ENCODE measurements at places on chromosomes 1 and 21.

DNA sequence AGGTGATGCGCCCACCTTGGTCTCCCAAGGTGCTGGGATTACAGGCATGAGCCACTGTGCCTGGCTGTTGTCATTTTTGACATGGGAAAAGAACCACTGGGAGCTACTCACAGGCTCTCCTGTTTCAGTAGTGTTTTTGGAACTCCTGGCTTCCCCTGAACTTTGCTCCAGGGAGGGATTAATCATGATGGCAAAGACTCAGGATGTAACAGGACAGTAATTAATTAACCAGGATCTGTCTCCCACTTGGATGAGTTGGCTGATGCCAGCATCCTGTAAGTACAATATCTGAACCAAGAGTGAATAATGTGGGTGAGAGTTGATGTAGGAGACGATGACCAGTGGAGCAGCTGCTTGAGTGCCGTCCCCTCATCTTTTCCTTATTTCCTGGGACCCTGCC is 4.9 kb downstream of the SFT2D2 start:
- DNase-seq, result no peak

- no peak for DNase-seq
Observed at GRCh38 chr1:118934706-118935105, 53.4 kb downstream of the TBX15 start.

GRCh38 chr1:51514733-51515132 is 4.3 kb downstream of the EPS15 start:
- no peak for DNase-seq

DNA sequence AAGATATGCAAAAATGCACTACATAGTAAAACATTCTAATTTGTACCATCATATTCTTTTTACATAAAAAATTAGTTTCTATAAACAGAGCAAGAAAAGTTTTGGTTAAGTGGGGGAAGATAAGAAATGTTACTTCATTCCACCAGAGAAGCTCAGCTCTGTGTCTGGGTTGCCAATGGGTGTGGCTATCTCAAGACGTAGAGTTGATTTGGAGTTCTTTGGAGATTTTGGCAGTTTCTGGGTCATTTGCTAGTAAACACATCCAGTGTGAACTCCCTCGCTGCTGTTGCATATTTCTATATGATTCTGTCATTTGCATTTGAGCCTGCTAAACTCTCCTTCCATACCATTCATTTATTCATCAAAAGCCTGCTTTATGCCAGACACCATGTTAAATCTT is 7.2 kb downstream of the RGL1 start:
- DNase-seq, result no peak

DNA sequence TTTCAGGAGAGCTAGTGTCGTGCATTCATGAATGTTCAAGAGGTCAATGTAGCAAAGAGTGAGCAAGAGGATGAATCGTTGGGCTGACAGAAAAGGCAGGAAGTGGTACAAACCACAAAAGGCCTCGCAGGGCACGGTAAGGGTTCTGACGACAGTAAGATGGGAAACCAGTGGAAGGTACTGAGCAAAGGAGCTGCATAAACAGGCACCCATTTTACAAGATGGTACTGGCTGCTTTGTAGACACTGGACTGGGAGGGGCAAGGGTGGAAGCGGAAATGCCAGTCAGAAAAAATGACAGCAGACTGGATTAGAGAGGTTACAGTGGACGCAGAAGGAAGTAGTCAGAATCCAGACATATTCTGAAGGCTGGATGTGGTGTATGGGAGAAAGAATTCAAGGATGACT is 123.5 kb downstream of the PTPN14 start:
- DNase-seq, result no peak

GRCh38 chr1:234231893-234232276 is 141.4 kb upstream of the COA6 start:
- DNase-seq, result no peak

- no peak for DNase-seq
Observed at GRCh38 chr1:203564024-203564423, 62.6 kb upstream of the ATP2B4 start.

- DNase-seq, result no peak
Observed at GRCh38 chr1:115373305-115373704, 35.3 kb upstream of the NGF start.

GRCh38 chr1:197184190-197184589 is 37.7 kb upstream of the ASPM start:
- no peak for DNase-seq

DNA sequence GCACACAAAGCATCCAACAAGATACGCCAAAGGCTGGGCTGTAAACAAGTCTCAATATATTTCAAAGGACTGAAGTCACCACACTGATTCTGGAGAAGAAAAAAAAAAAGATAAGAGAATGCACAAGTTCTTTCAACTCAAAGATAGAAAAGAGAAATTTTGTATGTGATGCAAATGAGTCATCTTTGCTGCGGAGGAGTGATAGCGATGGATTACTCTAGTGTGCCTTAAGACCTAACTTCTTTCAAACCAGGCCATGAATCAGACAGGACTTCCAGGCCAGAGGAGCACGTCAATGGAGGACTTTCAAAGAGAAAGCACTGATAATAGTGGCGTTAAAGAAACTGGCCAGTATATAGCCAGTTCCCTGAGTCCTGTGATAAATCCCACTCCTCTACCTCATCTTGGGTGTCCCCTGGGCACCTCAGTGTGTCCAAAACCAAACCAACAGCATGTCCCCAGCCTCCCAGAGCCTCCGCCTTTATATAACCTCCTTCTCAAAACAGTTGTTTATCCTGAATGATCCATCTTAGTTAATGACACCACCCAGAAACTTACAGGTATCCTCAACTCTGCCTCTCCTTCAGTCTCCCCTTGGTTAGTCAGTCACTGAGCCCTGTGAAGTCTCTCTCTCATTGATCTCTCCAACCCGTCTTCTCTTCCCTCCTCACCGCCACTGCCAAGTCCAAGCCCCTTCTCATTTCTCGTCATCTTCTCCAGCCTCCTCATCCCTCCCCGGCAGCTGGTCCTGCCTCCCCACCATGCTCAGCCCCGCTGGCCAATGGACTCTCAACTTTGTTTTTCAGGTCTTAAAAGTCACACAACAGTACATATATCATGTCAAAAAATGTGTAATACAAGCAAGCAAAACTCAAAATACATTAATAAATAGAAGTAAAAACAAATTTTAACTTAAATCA is 47.2 kb upstream of the IFFO2 start:
- no peak for DNase-seq

DNA sequence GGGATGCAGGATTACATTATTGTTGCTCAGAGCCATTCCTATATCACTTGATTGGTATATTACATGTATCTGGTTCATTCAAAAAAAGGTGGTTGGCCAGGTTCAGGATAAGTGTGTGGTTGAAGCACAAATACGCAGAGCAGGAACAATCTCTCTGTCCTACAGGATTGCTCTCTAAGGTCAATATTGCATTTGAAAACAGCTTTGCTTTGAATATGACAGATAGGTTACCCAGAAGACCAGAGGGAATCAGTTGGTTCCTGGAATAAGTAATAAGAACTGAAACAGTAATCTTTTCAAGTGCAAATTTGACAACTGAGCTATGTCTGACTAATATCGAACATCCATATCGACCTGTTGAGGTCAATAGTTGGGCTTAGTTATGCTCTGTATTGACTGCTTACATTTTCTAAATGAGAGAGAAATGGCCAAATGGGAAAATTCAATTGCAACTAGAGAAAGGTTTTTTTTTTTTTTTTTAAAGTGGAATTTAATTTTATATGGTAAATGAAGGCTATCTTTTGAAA is 176.8 kb downstream of the ATP6V1G3 start:
- no peak for DNase-seq

DNA sequence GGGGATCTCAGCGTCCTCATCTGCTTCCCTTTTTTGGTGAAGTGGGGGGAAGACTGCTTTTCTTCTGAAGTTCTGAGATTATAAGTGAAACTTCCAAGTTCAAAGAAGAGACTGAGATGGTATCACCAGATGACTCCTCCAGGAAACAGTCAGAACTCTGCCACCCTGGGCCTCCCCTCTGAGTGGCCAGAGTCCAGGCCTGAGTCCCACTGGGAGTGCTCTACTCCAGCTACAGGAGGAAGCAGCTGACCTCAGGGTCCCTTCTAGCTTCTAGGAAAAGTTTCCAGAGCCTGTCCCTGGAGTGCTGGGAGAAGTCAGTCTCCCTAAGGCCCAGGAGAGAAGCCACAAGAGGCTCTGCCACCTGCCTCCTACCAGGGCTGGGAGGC is 104.7 kb downstream of the CASZ1 start:
- no peak for DNase-seq

DNA sequence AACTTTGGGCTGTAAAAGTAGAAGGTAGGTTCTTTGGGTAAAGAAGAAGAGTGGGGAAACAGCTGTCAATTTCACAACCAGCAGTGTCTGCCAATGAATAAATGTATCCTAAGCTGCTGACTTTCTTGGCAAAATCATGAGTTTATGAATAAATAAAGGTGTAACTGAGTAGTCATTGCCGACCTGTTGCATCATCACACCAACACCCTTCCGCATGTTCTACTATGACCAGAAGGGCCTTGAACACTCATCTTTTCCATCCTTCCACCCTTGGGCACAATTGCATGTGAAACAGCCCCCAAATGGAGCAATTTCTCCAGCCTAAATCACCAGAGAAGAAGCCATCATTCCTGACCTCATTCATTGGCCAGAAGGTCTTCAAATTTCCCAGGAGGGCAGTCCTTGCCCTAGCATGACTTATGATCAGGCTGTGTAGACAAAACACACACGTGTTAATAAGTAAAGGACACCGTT is 31.2 kb upstream of the QSOX1 start:
- no peak for DNase-seq

- DNase-seq, result no peak
Observed at GRCh38 chr1:156004843-156005584, 15.7 kb downstream of the SSR2 start.

DNA sequence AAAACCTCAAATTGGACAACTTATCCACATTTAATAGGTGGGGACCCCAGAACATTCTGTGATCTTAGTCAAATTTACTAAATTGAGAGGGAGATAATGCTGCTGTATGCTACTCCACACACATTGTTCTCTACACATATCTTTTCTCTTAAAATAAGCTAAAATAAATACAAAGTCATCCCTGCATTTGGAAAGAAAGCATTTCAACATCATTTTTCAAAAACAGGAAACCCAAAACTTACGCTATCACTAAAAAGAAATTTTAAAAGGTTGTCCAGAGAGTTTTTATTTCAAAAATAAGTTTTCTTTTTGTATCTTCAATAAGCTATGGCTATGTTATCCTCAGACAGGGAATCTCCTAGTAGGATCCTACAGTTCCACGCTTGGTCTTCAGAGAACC is 19.5 kb upstream of the OR6N2 start:
- DNase-seq, result no peak

DNA sequence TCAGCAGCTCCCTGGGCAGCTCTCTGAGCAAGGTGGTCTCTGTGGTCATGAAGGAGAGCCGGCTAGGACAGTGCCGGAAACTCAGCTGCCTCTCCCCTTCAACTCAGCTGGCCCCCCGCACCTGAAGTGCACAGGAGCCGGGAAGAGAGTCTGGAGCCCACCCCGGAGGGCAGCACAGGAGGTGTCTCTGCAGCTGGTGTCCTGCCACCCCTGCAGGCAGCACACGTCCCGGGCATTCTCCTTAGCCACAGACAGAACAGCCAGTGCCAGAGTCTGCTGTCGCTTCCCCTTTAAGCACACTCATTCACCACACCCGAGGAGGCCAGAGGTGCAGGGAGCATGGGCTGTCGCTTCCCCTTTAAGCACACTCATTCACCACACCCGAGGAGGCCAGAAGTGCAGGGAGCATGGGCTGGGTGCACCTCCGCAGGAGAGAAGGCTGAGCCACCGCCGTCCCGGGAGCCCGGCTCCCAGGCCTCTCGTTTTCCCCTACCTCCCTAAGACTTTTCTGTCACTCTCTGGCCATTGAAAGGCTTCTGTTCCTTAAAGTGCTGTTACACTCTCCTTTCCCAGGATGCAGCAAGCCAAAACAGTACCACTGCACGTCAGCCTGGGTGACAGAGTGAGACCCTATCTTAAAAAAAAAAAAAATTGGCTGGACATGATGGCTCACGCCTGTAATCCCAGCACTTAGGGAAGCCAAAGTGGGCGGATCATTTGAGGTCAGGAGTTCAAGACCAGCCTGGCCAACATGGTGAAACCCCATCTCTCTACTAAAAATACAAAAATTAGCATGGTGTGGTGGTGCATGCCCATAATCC is 16.9 kb upstream of the SAMD11 start:
- peak; percentile 44 for DNase-seq

DNA sequence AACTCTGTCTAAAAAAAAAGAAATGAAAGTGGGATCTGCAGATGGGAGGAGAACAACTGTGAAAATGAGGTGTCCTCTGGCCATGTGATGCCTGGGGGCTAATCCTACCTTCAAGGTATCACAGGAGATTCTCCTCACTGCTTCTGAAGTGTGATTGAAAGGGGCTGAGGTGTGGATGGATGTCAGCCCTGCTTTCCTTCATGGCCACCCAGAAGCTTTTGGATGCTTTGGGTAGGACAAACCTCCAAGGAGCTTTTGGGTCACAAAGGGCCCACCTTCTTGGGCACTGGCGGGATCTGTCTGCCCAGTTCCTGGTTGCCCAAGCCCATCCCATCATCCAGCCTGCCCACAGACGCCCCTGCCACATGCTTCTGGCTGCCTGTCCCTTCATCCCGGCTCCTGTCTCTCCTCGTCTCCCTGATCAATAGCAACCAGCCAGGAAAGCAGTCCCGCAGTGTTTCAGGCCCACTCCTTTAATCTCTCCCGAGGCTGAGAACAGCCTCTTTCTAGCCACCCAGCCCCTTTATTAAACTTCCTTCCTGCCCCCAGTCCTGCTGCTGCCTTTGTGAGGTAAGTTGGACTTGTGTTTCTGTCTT is 87.2 kb downstream of the MAN1C1 start:
- no peak for DNase-seq

DNA sequence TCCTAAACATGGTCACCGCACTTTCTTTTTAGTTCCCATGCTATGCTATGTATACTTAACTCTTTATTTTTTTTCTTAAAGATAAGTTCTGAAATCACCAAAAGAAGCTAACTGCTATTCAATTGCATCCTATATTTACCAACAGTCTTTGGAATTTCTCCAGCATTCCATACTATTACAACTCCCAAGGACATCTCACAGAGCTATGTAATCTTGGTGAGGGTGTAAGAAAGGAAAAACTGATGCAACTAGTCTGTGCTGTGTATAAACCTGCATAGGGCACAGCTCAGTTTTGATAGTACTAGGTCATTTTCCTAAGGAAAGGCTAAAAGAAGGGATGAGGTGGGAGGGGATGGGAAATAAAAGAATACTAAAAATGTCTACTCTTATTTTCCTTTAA is 78.0 kb downstream of the PTPN14 start:
- DNase-seq, result no peak

DNA sequence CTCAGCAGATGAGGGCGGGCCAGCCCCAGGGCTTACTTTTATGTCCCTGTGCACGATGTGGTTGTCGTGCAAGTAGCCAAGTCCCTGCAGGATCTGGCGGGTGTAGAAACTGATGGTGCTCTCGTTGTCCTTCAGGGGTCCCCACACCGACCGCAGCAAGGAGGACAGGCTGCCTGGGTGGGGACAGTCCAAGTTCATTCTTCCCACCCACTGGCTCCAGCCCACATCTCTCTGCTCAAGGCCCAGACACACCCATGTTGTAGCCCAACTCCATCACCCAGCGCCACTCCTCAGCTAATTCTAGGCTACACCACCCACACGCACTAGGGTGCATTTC is 7.0 kb downstream of the MAP3K6 start:
- no peak for DNase-seq

All from left hindlimb (tissue), 1 donor.